ENCODE measurements at places on chromosomes 7 and 10.

DNA sequence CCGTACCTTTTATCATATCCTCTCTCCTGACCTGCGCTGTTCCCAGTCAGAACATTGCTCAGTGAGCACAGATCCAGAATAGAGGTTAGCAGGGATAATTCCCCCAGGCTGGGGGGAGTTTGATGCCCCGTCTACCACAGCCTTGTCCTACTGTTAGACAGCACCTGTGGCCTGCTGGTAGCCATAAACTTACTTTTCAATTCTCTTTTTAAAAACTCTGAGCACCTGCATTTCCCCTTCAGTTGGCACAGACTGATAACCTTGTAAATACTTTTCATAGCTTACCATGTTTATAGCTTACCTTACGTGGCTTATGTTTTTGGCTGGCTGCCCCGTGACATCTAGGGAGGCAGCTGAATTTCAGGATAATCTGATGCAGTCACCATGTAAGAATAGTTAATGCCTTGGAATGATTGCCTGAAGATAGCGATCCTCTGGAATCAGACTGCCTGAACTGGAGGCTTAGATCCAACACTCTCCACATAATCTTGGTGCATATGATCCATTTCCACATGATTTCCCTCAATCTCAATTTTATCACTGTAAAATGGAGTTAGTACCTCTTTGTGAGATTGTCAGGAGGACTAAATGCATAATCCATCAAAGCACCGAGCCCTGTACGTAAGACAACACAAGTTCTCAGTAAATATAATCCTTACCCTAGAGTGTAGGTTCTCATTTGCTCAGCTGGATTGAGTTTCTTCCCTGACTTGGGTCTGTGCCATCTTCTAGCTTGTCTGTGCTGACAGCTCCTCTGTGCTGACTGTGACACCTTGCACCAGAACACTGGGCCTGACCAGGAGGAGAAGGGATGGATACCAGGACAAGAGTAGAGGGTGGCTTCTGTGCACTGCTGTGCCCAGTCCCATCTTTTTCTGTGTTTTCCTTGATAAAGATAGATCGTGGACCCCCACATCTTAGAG is 111.7 kb upstream of the GJD4 start:
- peak; percentile 30 for DNase-seq

DNA sequence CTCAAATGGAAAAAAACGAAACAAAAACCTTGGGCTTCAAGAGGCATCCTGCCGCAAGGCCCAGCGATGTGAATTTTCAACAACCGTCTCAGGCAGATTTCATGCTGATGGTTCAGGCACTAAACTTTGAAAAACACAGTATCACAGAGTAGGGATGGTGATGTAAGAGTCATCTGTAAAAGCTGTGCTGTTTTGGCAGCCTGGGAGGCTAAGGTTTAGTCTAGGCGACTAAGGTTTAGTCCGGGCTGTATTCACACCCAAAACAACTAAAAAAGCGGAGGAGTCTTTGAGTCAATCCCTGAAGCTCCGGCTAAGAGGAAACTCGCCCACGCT is 420 bp upstream of the MINPP1 start:
- DNase-seq: no peak

DNA sequence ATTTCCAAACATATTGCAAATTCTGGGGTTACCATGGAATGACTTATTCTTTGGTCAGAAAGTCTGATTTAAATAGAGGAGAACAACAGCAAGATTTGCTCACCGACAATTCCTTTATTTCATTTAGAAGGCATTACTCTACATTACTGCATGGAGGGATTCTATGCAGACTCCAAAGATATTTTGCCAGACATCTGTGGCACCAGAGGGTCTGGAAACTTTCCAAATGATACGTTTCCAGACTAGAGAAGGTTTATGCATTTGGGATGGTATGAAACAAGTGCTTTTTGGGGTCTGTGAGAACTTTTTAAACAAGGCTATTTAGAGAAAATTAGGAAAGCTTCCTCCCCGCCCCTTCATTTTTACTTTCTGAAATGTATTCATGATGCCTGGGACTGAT is 125.3 kb downstream of the SAMD9 start:
- DNase-seq: no peak

DNA sequence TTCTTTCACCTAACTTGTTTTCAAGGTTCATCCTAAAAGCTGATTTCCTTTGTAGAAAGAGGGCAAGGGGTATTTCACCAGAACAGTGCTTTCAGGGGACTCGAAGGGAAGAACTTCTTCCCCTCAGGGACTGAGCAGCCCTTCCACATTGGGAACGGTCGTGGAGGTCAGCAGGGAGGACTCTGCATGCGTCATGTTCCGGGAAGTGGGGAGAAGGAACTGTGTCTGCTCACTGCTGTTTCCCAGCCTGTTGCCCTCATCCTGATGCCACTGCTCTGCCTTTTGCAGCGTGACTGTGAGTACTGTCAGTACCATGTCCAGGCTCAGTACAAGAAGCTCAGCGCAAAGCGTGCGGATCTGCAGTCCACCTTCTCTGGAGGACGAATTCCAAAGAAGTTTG is 27.2 kb downstream of the MCM10 start:
- DNase-seq: no peak

DNA sequence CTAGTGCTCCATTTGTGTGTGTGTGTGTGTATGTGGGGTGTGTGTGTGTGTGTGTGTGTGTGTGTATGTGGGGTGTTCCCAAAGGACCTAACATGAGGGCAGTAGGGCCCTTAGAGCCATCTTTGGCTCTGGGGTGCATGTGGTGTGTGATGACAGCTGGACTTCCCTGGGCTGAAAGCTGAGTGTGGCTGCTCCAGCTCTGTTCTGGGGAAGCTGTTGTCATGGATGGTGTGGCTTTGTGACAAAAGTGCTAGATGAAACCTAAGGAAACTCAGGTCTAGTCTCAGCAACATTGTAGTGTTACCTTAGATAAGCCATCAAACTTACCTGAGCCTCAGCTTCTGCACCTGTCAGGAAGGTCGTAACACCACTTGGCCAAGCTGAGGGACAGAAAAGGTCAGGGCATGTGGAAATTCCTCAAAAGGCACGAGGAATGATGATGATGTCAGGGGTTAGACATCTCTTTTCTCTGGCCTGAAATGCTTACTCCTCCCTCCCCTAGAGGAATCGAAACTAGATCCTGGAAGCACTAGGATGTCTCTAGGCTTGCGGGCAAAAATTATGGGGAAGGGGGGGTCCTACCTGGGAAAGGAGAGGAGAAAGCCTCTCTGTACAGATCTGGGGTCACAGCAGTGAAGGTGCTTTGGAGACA is 115.4 kb downstream of the RPS24 start:
- DNase-seq: no peak

DNA sequence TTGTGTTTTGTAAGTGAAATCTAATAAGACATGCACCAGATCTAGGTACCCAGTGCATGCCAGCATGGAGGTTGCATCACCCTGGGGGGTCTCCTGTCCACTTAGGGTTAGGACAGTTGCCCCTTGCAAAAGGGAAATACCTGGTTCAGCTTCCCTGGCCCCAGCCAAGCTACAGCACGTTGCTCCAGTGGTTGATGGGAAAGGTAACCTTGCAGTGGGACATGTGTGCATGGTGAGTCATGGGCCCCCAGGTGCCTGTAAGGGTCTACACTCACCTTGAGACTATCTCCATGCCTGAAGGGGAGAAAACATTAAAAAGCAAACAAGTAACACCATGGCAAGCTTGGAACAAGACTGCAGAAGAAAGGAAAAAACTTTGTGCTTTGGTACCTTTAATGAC is 143.9 kb downstream of the LSM5 start:
- DNase-seq: no peak

DNA sequence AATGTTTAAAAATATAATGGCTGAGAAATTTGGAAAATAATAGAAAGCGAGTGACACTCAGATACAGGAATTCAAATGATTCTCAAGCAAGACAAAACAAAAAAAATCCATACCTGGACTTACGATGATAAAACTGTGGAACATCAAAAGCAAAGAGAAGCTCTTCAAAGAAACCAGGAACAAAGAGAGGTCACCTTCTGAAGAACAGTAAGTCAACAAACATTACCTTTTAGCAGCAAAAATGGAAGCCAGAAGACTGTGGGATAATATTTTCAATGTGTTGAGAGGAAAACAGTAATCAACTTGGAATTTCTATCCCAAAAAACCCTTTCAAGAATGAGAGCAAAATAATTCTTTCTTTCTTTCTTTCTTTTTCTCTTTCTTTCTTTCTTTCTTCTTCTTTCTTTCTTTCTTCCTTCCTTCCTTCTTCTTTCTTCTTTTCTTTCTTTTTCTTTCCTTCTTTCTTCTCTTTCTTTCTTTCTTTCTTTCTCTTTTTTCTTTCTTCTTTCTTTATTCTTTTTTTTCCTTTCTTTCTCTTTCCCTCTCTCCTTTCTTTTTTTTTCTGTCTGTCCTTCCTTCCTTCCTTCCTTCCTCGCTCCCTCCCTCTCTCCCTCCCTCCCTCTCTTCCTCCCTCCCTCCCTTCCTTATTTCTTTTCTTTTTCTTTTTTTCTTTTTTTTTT is 1.8 kb upstream of the CPA5 start:
- no peak for DNase-seq

DNA sequence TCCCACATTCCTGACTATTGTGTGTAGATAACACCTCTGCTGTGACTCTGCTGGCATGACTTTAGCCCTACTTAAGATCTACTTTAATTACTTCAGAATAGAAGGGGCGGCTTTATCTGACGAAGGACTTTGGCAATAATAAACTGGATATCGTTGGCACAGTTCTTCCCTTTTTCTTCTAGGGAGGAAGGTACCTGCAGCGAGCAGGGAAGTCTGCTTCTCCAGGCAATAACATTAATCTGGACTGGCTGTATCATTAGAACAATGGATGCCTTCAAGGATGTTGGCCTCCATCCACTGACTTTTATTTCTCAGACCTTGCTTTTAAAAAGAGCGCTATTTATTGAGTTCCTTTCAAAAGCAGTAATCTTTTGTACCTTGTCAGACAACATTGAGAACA is 172.6 kb upstream of the THSD7A start:
- no peak for DNase-seq

- DNase-seq: no peak
Measured at GRCh38 chr7:126685596-126685995, 567.1 kb downstream of the GRM8 start.

- no peak for DNase-seq
Measured at GRCh38 chr10:5434017-5434753, 21.8 kb downstream of the NET1 start.
